ENCODE measurements at places on chromosomes 1 and 21.

DNA sequence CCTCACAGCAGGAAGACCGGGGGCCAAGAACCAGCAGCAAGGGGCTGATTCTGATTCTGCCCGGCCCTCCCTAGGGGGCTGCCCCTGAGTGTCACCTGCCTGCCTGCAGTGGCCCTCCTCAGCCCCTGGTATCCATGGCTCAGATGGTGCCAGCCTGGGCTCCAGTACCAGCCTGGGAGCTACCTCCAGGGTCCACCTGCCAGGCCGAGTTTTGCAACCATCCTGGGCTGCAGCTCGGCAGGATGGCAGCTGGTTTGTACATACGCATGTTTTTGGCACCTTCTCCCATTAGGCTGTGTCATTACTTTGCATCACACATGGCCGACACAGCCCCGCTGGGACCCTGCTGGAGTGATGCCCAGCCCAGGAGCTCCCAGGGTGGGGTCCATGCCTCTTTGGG lies 93.3 kb upstream of the WNT4 start:
- DNase-seq = no peak

DNA sequence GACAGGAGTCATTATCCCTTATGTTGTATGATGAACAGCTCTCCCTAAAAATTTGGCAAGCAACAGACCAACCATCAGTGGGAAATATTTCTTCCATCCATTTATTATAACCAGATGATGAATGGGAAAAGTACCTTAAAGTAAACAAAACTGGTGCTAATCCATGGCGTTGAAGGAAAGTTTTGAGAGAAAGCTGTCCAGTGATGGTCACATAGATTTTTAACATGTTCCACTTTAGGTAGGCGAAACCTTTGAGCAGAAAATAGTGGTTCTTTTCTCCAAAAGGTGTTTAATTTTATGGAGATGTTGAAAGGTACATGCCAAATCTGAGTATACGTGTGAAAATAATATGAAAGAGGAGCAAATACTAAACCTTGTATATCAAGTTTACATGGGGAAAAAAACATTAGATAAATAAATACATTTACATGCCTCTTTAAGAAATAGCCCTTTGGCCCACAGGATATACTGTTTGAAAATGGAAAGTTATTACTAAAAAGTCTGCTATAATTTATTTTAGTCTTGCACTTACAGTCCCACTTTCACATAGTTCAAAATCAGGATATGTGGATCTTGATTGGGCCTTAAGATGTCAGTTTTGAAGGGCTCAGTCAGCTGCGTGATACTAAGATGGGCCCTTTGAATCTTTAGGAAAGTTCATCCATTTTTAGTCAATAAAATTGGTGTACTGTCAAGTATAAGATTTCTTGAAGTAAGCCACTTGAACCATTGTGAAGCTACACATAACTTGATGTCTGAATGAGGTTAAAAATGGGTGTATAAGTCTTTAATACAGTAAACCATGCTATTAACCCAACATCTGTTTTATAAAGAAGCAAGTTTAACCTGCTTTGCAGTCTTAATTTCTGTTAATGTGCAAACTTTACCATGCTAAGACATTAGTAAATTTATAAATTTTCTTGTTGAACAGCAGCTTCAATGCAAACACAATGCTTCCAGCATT lies 10.5 kb downstream of the RPL5 start:
- no peak for DNase-seq

DNA sequence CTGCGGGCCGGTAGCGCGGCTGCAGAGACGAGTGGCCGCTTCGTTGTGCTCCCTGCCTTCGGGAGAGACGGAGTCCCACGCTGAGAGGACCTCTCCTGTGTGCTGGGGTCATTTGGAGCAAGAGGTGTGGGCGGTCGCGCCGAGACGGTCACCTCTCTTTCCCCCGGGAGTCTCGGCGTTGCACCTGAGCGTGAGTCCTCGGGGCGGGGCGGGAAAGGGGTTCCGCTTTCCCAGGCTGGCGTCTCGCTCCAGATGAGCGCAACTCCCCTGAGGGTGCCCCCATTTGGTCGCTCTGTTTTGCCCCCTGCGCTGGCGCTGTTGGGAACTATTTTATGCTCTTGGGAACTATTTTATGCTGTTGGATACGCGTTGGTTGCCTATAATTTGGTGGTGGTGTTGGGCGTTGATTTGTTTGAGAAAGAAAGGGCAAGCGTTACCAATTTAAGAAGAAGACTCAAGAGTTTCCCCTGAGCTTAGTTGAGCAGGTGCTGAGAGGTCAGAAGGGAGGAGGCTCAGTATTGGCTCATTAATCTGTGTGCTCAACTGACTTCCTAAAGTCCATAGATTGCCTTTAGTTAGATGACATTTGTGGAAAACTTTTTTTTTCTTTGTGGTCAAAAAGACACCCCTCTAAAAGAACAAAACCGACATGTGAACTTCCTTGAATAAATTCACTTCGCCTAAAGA lies 683 bp downstream of the LRRC8B start:
- DNase-seq = no peak

GRCh38 chr1:59096501-59096900 lies 200.4 kb upstream of the FGGY start:
- DNase-seq = no peak

- DNase-seq = no peak
These were observed 26.3 kb upstream of the TRABD2B start for GRCh38 chr1:48023488-48023887.

GRCh38 chr1:46717654-46718053 lies 1.3 kb downstream of the EFCAB14 start:
- no peak for DNase-seq

DNA sequence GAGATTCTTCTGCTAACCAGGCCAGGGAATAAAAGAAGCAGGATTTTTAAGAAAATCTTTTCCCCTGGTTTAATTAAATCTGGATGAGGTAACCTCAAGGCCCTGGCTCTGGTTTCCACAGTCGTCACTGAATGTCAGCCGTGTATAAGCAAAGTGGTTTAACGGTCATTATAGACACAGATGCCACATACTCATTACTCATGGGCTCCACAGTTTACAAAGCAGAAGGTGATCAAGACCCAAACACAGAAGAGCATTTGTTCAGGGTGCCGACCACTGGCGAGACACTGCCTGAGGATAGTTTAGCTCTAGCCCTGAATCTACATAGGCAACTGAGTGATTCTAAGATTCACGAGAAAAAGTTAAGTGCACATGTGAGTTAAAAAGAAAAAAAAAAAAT lies 27.8 kb upstream of the RAP1GAP start:
- no peak for DNase-seq

GRCh38 chr1:237507005-237507404 lies 383.7 kb downstream of the ZP4 start:
- DNase-seq = no peak

DNA sequence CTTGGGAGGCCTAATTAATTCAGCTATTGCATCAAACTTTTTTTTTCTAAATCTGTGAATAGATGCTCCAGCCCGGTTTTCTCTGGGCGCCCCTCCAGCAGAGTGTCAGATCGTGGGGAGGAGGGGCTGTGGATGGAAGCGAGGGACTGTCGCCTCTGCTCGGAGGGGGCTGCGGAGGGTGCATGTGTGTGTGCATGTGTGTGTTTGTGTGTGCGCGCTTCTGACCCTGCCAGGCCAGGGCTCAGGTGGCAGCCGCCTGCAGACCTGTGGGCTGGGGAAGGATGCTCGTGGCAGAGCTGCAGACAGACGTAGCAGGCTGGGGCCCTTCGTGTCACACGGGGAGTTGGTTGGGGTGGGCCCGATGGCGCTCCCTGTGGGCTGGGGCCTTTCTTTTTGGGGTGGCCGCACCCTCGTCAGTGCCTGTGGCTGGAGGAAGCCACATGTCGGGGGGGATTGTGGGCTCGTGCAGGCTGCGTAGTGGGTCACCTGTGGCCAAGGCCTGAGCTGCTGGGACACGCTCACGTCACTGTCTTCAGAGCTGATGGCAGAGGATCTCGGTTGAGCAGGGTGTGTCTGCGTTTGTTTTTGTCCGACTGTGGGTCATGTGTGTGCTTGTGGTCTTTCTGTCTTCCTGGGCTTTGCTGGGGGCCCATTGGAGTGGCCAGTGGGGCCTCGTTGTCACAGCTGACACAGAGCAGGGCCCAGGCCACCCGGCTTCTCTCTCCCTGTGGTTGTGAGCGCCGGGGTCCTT lies 2.8 kb downstream of the SKI start:
- peak; percentile 76 for DNase-seq

- no peak for DNase-seq
These were observed 121.7 kb downstream of the DTL start for GRCh38 chr1:212157252-212157651.

DNA sequence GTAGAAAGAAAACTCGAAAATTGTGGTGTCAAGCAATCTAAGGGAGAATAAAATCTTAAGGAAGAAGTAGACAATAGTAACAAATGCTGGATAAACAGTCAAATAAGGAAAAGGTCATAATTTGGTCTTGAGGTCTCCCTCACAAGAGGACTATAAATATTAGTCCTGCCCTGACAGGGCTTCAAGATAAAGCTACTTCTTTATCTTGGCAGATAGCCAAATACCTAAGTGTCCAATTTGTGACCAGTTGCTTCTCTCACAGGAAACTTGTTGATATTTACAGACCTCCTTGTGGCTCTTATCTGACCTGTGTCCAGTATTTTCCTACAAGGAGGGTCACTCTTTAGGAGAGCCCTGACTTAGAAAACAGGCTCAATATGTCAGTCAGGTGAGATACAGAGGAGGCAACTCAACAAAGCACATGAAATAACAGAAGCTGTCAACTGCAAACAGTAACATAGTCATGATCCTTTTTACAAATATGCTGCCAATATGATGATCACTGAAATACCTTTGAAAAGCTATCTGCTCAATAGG lies 88.8 kb downstream of the TNNI3K start:
- DNase-seq = no peak

GRCh38 chr1:217274416-217274815 lies 356.5 kb downstream of the GPATCH2 start:
- DNase-seq = no peak
